ENCODE measurements at places on chromosomes 11 and 22. TPM values are rescaled to one million over a fixed set of nuclear protein-coding genes. Genes with fewer than 3 reads are reported as not detected.
A peak's percentile ranks its signal among the peaks of the same experiment; 100 is the strongest.

GRCh38 chr11:76244316-76244851 lies 38.1 kb upstream of the WNT11 start:
- H3K27ac ChIP-seq = no peak overlapping the region
- no peaks in the 10 kb centered on the region for H3K36me3 ChIP-seq
- no peak overlapping the region for H3K4me3 ChIP-seq
- no peak for DNase-seq
- peaks cover 6% of the 10 kb centered on the region for H3K27me3 ChIP-seq

DNA sequence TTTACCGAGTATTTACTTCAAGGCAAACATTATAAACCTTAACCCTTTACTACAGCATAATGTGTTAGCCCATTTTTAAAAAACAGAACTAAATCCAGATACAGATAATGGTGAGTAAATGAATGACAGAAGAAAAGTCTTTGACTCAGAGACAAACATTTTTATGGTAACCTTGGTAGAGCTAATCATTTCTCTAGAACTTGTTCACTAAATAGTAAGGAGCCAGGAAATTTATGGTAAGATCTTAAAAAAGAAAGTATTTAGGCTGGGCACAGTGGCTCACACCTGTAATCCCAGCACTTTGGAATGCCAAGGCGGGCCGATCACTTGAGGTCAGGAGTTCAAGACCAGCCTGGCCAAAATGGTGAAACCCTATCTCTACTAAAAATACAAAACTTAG lies 11.5 kb upstream of the FUT4 start:
- peaks cover 43% of the 10 kb centered on the region for H3K27me3 ChIP-seq
- no peak overlapping the region for H3K4me3 ChIP-seq
- no peak overlapping the region for H3K27ac ChIP-seq
- DNase-seq = no peak

The APOBEC3F gene
- total RNA-seq = 33.8 TPM

- H3K27ac ChIP-seq = no peak overlapping the region
- no peaks in the 10 kb centered on the region for H3K27me3 ChIP-seq
- H3K4me1 ChIP-seq = peaks cover 3% of the 10 kb centered on the region
- H3K36me3 ChIP-seq = no peaks in the 10 kb centered on the region
- DNase-seq = no peak
Observed at GRCh38 chr22:30866811-30867271, 101.7 kb downstream of the MORC2 start.

DNA sequence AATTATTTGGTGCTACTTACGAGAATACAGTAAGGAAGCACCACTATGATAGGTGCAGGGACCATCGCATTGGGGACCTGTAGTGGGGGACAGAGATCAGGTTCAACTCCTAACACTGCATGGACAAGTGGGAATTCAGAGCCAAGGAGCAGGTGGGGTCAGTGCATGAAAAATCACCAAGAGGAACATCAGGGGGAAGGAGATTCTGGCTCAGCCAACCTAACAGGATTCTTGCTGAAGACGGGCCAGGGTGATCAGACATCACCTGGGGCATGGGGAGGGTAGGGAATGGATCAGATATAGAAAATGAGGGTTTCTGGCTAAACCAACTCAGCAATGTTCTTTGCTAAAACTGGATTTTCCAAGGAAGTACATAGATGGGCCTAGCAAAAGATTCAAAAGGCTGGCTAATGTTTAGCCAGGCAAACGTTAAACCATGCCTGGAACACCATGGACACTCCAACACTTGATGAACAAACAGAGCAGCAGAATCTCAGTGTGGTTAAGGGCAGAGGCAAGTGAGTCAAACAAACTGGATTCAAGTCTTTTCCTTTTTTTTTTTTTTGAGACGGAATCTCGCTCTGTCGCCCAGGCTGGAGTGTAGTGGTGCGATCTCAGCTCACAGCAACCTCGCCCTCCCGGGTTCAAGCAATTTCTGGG lies 70.0 kb downstream of the MICAL3 start:
- no peaks in the 10 kb centered on the region for H3K4me1 ChIP-seq
- no peak overlapping the region for H3K27ac ChIP-seq
- H3K4me3 ChIP-seq = no peak overlapping the region
- no peaks in the 10 kb centered on the region for H3K27me3 ChIP-seq

The CEP126 gene
- 0.50 TPM for total RNA-seq

DNA sequence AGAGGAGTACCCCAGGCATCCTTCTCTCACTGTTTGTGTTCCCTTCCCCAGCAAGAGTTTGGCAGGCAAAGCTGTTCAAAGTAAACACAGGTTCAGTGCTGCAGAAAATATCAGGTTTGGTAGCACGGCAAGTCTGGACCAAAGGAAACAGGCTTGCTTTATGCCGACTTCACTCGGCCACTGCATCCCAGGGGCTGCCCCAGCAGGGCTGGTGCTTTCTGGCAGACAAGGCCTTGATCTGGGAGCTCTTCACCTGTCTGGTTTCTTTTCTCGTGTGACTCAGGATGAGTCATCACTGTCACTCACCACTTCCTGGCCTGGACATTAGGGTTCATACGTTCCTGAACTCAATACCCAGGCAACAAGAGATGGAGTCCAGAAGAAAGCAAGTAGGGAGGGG lies 52.6 kb upstream of the NAV2 start:
- H3K27me3 ChIP-seq = peaks cover 5% of the 10 kb centered on the region
- no peak overlapping the region for H3K27ac ChIP-seq
- H3K4me3 ChIP-seq = no peak overlapping the region
- peaks cover 2% of the 10 kb centered on the region for H3K4me1 ChIP-seq
- H3K36me3 ChIP-seq = no peaks in the 10 kb centered on the region
- DNase-seq = no peak

- H3K4me3 ChIP-seq = peak overlapping the region; percentile 50
- H3K27me3 ChIP-seq = no peaks in the 10 kb centered on the region
- peaks cover 20% of the 10 kb centered on the region for H3K36me3 ChIP-seq
- H3K27ac ChIP-seq = peak overlapping the region; percentile 88
- H3K4me1 ChIP-seq = peaks cover 81% of the 10 kb centered on the region
Observed at GRCh38 chr11:68330700-68331337, 18.4 kb downstream of the LRP5 start.

The OR8K5 gene
- not detected for total RNA-seq

The RPLP2 gene
- 2,229 TPM for total RNA-seq

DNA sequence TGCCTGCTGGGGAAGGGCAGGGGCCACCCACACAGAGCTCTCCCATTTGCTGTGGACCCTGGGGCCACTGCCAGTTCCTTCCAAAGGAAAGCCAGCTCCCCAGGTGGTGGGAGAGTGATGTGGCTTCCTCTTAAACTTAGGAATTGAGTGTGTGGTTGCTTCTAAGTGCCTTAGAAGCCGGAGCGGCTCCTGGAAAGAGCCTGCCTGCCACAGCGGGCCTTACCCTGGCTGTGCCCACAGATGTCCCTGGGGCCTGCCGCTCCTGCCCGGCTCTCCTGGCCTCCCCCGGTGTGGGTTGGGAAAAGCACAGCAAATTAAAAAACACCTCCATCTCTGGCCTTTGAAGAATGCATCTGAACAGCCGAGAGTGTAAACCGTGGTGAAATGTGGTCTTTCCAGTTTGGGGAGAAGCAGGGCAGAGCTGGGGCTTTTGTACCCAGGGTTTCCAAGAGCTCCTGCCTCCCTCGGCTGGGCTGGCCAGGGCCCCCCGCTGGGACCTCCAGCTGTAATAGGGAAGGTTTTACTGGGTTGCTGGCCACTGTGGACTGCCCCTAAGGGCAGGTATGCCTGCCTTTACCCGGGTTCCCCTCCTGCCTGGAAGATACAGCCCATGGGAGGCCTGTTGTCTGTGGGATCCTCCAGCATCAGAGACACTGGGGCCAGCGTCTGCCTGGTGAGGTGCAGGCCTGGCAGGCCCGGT lies 30.2 kb downstream of the LRP5 start:
- no peaks in the 10 kb centered on the region for H3K27me3 ChIP-seq
- peaks cover 67% of the 10 kb centered on the region for H3K4me1 ChIP-seq
- H3K36me3 ChIP-seq = peaks cover 15% of the 10 kb centered on the region
- H3K4me3 ChIP-seq = no peak overlapping the region
- no peak for DNase-seq
